Activated CD4-positive, alpha-beta T cell treated with anti-CD3 and anti-CD28 coated beads, Interleukin-2, Interleukin-6, amounts not matched to agents 100 ng/mL and 50 ng/mL, durations not matched to agents 16 hours and 8 hours (primary cell): ENCODE measurements at places on chromosomes 7 and 10.

DNA sequence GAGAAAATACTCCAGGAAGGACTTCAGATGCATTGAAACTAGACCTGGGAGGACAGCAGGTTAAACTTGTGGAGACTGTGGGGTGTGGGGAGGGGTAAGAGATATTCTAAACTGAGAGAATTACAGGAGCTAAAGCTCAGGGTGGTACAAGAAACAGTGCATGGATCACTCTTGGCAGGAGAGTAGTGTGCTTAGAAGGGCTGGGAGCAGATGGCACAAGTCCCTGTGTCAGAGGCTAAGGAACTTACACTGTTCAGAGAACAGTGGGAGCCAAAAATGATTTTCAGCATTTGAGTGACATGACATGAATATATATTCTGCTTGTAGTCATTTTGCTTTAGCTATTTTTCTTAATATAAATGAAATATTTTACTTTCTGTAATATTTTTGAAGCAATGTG lies 36.0 kb upstream of the LAMB1 start:
- DNase-seq: no peak

DNA sequence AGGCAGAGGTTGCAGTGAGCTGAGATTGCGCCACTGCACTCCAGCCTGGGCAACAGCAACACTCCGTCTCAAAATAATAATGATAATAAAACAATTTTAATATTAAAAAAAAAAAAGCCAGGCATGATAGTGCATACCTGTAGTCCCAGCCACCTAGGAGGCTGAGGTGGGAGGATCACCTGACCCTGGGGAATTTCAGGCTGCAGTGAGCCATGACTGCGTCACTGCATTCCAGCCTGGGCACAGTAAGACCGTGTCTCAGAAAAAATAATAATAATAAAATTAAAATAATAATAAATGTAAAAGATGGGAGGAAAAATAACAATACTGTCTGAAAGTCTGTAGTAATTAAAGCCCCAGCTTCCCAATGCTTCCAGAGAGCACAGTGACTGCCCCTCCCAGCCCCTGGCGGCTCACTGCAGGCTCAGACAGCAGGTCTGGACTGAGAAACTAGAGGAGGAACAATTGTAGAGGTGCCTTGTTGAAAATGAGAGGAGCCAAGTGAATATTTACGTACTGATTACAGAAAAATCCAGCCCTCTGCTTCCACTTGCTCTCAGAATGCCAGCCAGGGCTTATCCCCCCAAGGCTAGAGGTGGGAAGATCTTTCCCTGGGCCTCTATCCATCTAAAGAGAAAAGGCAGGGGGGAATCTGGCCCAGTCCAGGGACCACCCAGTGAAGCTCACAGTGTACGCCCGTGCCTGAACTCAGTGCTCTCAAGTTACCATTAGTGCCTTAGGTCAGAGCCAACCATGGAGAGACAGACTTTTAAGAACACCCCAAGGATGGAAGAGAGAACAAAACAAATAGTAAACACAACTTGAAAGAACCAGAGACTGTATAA lies 112.8 kb downstream of the PARD3 start:
- DNase-seq: no peak

- DNase-seq: no peak
Measured at GRCh38 chr7:92158660-92159575, 20.0 kb downstream of the LRRD1 start.

GRCh38 chr10:47421057-47421952 lies 37.2 kb upstream of the ZNF488 start:
- DNase-seq: no peak

GRCh38 chr7:64832136-64832535 lies 37.9 kb downstream of the ZNF138 start:
- no peak for DNase-seq

- no peak for DNase-seq
Measured at GRCh38 chr10:17624996-17625395, 7.8 kb upstream of the HACD1 start.

GRCh38 chr7:41305001-41305400 lies 397.9 kb downstream of the INHBA start:
- DNase-seq: no peak

DNA sequence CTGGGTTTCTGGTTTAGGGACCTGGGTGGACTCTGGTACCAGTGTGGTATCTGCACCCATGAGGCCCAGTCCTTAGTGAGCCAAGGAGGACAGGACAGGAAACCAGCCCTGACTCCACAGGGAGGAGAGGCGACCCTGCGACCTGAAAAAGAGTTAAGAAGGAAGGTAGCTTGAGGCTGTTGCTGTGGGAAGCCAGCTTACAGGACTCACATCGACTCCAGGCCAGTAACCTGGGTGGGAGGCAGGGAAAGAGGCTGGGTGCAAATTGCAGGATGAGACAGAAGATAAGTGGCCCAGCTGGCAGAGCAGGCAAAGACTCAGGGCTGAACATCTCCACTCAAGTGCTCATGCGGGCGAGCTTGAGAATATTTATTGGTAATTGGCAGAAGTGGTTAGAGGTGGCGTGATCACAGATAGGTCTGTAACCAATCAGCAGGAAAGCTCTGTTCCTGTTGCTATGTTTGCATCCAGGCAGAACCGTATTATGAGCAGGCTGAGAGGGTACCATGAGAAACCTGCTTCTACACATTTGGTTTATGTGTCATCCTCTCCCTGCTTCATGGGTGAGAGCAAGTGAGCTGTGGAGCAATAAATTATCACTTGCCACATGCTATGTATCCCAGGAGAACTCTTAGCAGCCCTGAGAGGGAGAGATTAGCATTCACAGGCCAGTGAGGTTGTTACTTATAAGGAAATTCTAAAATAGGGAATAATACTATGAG lies 11.0 kb downstream of the TLL2 start:
- DNase-seq: no peak

- no peak for DNase-seq
Measured at GRCh38 chr7:27119412-27119911, 11.1 kb downstream of the HOXA4 start.

GRCh38 chr7:149104749-149105148 lies 14.2 kb upstream of the ZNF786 start:
- no peak for DNase-seq

- DNase-seq: no peak
Measured at GRCh38 chr10:67923551-67923950, 39.1 kb downstream of the SIRT1 start.

DNA sequence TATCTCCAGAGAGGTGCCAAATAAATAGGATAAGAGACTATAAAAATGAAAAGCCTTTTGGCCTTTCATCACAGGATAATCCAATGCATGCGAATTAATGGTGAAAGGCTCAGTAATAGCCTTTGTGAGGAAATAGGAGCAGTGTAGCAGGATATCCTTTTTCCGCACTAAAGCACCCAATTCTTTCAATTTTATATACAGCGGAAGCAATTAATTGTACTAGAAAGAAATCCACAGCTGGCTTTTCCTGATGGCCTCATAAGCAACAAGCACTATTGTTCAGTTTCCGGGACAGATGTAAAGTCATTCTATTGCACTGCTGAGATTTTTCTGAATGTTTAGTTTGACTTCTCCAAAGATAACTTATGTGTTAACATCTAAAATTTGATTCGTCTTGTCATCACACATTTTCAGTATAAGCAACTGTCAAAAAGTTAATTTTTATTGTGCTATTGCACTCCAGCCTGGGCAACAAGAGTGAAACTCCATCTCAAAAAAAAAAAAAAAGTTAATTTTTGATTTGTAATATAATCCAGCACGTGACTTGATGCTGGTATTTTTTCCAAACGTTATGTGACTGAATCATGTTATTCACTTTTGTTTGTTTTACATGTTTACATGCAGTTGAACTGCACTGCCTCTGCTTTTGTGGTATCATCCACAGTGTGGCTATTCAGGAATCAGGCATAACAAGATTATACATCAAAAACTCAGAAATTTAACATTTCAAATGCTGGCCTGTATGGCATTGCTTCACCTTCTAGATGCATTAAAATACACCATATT lies 8.4 kb upstream of the BMPR1A start:
- no peak for DNase-seq

- DNase-seq: no peak
Measured at GRCh38 chr7:42495256-42495655, 258.2 kb upstream of the GLI3 start.

DNA sequence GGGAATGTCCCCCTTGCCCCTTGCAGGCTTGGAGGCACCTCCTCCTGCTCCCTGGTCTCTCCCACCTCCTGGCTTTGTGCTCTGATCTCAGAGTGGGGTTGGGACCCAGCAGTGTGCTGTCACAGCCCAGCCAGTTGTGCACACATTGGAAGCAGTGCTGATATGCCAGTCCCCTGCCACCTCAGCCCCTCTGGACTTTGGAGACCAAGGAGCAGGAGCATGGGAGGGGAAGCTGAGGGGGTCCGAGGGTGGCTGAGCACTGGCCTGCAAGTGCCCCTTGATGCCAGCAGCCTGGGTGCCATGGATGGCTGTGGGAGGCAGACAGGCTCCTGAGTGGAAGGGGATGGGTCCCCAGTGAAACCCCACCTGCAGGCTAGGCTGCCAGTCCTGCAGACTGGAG lies 235.4 kb downstream of the ZNF716 start:
- DNase-seq: no peak

- DNase-seq: no peak
Measured at GRCh38 chr7:1431634-1432380, 27.5 kb downstream of the MICALL2 start.
